Foreskin keratinocyte (primary cell): ENCODE measurements at places on chromosomes 3 and 15. TPM values are rescaled to one million over a fixed set of nuclear protein-coding genes. Genes with fewer than 3 reads are reported as not detected.

Gene ARGFX
- not detected in 2 replicates for polyA plus RNA-seq

Gene TBC1D2B
- 10.6 and 11.9 TPM in 2 replicates for polyA plus RNA-seq

DNA sequence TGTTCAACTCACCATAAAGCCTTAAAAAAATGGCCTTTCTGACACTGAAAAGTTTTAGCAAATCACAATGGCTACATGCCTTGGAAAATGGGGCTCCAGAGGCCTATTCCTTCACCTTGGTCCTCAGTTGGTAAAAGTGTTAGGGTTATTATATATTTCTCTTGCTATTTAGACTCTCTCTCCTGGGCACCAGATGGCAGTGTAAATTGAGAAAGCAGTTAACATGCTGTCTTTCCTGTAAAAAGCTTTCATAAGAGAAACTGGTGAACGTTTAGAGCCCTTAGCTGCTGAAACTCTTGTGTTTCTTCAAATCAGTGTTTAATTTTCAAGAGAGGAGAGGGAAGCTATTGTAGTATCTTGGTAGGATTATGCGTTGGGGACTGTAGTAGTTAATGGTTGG, 89.9 kb downstream of the LRTM1 start:
- no peak for DNase-seq

- no peak for DNase-seq
Observed at GRCh38 chr3:128195369-128195768, 42.1 kb downstream of the EEFSEC start.

DNA sequence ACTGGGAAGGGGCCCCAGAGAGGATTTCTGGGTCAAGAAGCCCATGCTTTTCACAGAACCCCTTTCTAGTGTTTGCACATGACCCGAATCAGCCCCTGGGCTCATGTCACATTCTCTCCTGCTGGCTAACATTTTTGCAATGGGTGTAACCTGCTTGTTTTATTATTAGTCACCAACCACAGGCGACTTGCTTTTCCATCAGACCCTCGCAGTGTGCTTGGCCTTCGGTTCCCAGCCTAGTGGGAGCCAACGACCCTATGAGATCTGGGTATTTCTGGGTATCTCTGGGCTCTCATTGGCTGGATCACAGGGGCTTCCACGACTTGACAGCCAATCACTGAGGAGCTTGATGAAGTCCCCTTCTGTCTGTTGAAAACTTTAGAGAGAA, 11.0 kb upstream of the FBLN2 start:
- DNase-seq, result peak; percentile 79
